ENCODE measurements at places on chromosomes 2 and 18.

DNA sequence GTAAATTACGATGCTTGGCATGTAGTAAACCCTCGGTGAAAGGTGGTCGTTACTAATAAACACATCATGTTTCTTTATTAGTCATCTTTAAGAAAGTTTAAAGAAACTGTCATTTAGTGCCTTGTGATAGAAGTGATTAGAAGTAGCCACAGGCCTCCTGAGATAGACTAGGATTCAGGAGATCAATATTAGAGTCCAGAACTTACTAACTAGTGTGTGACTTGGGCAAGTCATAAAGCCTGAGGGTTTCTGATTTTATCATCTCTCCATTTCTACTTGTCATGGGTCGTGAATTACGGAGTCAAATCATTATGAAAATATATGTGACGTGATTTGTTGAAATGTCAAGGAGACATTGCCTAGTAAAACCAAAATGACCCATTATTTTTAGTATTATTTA lies 6.7 kb downstream of the RPE start:
- DNase-seq = no peak

GRCh38 chr2:73225513-73226360 lies 7.3 kb downstream of the PRADC1 start:
- no peak for DNase-seq

DNA sequence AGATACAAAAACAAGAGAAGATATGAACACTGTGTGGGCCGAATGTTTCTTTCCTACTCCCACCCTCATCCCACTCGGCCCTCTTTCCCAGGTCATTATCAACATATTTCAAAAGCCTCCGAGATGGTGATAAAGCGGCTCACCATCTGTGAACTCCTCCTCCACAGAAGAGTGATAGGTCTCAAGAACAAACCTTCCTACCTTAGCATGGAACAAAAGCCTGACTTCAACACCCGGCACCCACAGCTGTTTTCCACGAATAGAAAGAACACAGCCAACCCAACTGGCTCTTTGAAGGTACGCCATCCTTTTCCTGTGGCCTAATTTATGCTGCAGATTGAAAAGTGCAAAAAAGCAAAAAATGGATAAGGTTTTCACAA lies 28.8 kb downstream of the BCL2 start:
- DNase-seq = no peak

DNA sequence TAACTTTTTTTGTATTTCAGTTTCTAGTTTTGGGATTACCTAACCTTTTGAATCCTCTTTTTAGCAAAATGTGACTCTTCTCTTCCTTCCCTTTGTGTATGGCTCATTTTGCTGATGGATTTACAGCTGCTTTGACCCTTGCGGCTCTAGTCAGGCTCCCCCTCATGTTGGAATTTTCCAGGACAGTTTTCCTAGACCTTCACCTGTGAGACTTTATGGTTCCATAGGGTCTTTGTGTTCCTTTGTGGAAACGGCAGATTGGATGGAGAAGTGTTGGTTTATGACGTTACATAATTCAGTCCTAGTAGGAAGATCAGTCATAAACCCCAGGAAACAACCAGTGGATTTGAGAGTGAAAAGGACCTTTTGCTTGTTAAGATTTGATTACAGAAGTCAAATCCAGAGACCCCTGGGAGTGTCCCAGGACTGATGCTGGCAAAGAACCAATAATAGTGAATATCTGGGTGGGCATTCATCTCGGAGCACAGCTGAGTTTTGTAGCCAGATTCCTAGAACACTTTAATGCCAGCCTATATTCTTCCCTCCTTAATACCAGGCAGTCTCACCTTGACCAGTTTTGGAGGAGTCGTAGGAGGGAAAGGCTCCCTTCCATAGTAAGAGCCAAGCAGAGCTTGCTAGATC lies 42.7 kb downstream of the SOCS6 start:
- no peak for DNase-seq

GRCh38 chr2:225165052-225165451 lies 122.8 kb upstream of the DOCK10 start:
- DNase-seq = no peak

GRCh38 chr2:9765611-9766531 lies 77.4 kb upstream of the TAF1B start:
- no peak for DNase-seq

All from stimulated activated CD4-positive, alpha-beta T cell treated with anti-CD3 and anti-CD28 coated beads, TNF-alpha, amount 100 ng/mL, for 48 hours (primary cell).